Activated CD4-positive, CD25-positive, alpha-beta regulatory T cell (primary cell): ENCODE measurements at places on chromosomes 1 and 21.

GRCh38 chr1:111952125-111952657, 37.3 kb downstream of the KCND3 start:
- no peak for DNase-seq

DNA sequence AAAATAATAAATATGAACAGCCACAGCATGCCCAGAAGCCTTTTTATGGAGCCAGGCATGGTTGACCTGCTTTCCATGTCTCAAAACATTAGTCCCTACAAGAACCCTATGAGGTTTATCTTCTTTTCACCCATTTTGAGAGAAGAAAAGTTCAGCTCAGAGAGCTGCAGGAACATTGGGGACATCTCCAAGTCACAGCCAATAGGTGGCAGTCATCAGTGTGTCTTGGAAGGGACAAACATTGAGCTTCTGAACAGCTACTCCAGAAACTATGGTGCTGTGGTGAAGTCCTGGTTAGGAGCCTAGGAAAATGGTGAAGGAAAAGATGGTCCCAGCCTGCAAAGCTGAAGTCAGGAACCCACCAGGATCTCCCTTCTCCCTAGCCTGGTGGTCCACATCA, 73.6 kb downstream of the JMJD4 start:
- DNase-seq: no peak

GRCh38 chr1:196515904-196516303, 92.3 kb downstream of the KCNT2 start:
- DNase-seq: no peak

GRCh38 chr1:181122222-181122621, 33.7 kb downstream of the IER5 start:
- no peak for DNase-seq

GRCh38 chr21:32812035-32812434, 40.5 kb upstream of the PAXBP1 start:
- DNase-seq: no peak

DNA sequence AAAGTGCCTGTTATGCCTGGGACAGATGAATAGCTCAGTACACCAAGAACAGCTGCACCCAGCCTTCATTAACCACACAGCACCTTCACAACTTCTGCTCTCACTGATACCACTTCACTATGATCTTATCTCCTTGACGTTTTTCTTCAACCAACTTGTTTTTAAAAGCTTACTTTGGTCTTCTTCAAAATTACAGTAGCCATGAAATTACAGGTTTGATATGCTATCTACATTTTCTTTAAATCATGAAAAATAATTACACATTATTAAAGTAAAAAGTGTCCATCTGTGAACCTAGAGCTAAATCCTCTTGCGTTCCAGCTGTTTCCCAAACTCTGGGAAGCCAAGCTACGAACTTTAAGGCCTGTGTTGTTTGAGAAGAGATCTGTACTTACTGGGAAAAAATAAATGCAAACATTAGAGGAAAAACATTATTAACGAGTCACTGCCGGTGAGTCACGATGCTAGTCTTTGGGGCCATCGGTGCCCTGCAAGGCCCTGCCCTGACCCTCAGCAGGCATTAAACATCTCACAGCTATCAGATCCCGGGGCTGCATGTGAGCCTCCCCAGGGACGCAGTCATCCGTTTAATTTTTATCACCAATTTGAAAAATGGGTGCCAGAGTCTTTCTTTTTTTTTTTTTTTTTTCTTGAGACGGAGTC, 56.3 kb upstream of the GPR153 start:
- no peak for DNase-seq

- no peak for DNase-seq
Observed at GRCh38 chr1:211951856-211952255, 83.5 kb downstream of the INTS7 start.

DNA sequence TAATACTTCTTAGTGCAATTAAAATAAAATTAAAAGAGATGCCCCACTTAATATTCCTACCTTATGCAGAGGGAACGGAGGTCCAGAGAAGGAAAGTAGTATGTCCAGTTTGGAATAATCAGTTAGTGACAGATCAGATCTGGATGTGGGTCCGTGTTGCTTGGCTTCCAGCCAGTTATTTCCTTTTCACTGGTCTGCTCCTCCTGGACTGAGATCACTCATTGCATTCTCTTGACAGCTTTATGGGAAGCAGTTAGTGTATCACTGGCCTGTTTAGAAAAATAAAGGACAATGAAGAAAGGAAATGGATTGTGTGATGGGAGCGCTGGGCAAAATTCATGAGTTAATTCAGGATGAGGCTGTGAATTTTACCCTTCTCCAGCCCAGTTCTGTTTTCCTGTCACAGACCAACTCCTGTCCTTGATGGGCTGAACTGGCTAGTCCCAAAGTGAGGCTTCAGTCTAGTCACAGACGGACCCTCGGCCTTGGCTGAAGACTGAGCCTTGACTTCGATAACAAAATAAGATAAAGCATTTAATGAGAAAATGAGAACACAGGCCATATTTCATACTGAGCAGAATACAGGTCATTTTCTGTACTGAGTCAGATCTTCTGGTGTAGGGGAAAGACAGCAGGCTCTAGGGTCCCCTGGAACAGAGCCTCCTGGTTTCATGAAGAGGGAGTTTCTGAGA, 85.2 kb upstream of the TRABD2B start:
- no peak for DNase-seq

- DNase-seq: no peak
Observed at GRCh38 chr1:210362526-210362925, 33.8 kb downstream of the HHAT start.

GRCh38 chr1:21586846-21587601, 77.8 kb downstream of the ALPL start:
- no peak for DNase-seq

DNA sequence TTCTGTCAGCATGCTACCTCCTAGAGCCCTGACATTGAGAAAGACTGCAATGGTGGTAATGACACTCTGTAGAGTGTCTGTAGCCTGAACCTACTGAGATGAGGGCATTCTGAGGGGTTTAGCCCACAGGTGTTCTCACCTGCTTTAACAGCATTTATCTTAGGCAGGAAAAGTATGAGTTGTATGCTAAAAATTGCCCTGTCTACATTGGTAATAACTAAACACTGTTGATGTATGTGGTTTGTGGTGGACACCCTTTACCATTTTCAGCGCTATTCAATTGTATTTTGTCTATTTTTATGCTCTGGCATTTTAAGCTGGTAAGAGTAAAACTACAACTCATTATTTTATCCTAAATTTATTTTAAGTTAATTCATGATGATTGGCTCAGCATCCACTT, 10.0 kb downstream of the PYHIN1 start:
- no peak for DNase-seq

- DNase-seq: no peak
Observed at GRCh38 chr1:225844236-225845061, 34.5 kb downstream of the EPHX1 start.

GRCh38 chr21:45277101-45278045, 10.3 kb downstream of the POFUT2 start:
- no peak for DNase-seq

- no peak for DNase-seq
Observed at GRCh38 chr1:2501820-2502119, 24.6 kb downstream of the PANK4 start.

- DNase-seq: no peak
Observed at GRCh38 chr1:202046227-202046626, 35.8 kb downstream of the ELF3 start.

DNA sequence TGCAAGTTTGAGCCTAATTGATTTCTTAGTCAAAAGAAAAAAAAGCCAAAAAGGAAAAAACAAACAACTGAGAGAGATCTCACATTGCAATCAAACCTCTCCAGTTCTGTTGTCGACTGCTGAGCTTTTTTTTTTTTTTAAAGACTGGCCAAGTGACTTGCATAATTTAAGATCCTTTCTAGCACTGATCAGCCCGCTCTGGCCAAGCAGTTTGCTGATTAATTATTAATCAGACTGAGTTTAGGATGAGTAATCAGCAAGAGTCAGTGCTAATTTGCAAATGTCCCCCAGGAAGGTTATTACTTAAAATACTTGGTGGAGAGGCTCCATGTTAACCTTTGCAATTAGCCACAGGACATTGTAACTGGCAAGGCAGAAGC, 39.3 kb downstream of the HMGB4 start:
- no peak for DNase-seq

- no peak for DNase-seq
Observed at GRCh38 chr1:21659924-21660326, 9.2 kb downstream of the RAP1GAP start.

DNA sequence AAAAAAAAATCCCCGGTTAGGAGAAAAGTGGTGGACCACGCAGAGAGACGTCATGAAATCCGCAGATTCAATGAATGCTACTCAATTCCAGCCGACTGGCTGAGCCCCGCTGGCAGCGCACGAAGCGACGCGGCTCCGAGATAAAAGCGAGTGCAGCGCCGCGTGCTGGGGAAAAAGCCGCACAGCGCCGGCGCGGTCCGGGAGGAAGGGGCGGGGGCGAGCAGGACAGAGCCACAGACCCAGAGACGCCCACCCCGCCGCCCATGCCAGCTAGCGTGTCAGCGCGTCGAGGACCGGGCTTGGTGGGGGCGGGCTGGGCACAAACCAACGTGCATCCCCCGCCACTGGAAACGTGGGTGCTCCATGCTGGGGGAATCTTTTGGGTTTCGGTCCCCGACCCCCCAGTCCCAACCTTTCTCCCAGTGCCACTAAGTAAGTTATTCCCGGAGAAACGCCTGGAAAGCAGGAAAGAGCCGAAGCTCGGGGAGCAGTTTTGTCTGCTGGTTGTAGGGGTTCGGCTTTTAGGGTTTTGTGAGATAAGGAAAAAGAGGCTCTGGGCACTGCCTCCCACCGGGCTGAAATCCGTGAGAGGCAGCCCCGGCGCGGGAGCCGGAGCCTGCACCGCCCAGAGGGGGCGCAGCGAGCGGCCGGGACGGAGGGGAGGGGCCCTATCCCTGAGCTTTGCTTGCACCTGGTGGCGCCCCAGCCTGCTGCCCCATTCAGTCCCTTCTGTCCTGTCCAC, at the start of gene KCNJ6:
Gene KCNJ6 (minus strand): TSS at position 148 of the 742 bp plus-strand sequence. CDS start 75,775 bp downstream, outside the sequence.
- no peak for DNase-seq

- DNase-seq: no peak
Observed at GRCh38 chr1:162030759-162031280, 7.2 kb upstream of the OLFML2B start.

DNA sequence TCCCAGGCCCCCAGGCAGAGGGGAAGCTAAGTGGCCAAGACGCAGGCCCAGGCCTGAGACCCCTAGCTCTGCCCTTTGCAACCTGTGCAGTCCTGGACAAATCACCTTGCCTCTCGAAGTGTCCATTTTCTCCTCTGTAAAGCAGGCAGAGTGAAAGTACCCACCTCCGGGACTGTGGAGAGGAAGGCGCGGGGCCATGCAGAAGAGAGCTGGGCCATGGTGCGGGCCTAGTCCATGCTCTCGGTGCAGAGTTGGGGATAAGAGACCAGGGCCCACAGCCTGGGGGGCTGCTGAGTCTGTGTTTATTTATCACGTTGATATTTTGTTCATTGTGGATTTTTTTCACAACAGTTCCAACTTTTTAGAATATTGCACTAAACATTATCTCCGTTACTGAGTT, 160.2 kb upstream of the VAMP3 start:
- no peak for DNase-seq

GRCh38 chr21:29155933-29156260, 25.5 kb downstream of the MAP3K7CL start:
- DNase-seq: no peak

DNA sequence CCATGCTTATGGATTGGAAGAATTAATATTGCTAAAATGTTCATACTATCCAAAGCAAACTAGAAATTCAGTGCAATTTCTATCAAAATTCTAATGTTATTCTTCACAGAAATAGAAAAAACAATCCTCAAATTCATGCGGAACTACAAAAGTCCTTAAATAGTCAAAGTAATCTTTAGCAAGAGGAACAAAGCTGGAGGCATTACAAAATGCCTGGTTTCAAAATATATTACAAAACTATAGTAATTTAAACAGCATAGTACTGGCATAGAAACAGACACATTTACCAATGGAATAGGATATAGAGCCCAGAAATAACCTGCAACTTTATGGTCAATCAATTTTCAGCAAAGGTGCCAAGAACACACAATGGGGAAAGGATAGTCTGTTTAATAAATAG, 3.8 kb downstream of the CTSS start:
- DNase-seq: no peak

DNA sequence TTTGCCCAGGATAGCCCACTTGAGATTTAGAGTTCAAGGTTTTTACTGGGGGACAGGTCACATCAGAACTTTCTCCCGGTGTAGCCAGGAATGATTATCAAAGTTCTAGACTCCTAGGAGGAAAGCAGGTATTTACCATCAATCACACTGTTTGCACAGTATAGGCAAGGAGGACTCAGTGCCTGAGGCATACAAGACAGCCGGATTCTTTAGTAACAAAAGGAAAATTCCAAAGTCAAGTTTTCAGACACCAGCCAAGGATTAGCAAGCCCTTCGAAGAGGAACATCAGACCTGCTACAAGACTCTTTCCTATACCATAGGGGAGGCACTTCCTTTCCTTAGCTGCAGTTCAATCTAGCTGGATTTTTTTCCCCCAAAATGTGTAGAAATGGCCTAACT, 197.8 kb upstream of the USP25 start:
- no peak for DNase-seq

DNA sequence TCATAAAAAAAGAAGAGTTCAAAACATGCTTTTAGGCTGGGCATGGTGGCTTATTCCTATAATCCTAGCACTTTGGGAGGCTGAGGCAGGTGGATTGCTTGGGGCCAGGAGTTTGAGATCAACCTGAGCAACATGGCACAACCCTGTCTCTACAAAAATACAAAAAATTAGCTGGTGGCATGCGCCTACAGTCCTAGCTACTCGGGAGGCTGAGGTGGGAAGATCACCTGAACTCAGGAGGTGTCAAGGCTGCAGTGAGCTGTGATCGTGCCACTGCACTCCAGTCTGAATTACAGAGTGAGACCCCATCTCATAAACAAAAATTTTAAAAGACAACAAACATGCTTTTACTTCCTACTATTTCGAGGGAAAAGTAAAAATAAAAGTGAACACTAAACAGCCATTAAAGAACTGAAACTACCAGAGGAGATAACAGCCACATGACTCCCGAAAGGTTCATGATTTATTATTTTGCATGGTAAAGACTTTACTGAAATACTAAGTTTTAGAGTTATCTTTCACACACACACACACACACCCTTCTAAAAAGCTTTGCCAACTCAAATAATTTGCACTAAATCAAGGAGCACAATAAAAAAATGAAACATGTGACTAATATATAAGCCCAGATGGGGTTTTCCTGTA, 48.1 kb downstream of the USP1 start:
- no peak for DNase-seq

DNA sequence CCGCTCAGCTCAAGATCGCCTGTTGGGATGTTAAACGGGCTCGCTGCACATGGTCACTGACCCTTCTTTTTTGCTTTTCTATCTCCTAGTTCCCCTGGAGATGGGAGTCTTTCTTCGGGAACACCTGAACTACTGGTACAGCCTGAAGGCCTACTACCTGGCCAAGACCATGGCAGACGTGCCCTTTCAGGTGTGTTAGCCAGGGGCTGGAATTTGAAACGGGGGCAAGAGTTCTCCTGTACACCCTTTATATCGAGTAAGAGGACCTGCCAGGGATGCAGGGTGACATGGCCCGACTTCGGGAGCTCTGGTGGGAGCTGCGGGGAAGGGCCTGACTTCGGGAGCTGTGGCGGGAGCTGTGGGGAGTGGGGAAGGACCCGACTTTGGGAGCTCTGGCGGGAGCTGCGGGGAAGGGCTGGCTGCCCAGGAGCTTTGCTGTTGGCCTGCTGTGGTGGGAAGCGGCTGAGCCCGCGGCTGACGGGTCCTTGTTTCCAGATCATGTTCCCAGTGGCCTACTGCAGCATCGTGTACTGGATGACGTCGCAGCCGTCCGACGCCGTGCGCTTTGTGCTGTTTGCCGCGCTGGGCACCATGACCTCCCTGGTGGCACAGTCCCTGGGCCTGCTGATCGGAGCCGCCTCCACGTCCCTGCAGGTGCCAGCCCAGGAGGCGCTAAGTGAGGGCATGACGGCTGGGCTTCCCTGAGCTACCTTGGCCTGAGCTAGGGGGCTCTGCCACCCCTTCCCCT, 24.0 kb downstream of the TFF3 start:
- DNase-seq: no peak
